Right kidney (tissue), 9 donors: ENCODE measurements at places on chromosomes 5 and 9.

DNA sequence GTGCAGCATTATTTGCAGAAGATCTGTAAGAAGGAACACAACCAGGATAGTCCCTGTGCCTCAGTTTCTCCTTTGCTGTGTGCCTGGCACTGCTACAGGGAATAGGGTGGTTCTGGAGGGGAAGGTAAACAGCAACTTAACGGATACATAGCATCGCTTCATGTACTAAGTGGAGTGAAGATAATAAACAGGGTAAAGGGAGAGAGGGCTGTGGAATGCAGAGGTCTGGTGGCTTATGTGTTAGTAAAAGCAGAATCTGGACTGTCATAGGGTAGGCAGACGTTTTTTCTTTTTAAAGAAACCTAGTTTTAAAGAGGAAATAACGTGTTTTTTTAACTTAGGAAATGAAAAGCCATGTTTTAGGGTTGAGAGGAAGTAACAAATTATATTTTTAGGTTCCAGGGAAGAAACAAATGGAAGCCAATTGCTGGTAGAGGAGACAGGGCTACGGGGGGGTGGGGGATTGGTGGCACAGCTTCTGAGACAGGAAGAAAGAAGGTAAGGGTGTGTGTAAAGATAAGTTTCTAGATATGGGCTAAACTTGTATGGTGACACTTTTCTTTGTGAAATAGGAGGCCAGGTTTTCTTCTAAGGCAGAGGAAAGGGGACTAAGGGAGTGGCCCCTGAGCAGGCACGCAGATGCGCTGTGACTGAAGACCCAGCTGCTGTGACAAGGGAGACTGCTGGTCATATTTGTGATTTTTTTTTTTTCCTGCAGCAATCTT, 1.3 kb downstream of the GNG10 start:
- DNase-seq: no peak

- DNase-seq: no peak
Measured at GRCh38 chr5:142955628-142956027, 185.5 kb downstream of the ARHGAP26 start.

- DNase-seq: no peak
Measured at GRCh38 chr9:17521100-17521855, 57.6 kb upstream of the SH3GL2 start.

DNA sequence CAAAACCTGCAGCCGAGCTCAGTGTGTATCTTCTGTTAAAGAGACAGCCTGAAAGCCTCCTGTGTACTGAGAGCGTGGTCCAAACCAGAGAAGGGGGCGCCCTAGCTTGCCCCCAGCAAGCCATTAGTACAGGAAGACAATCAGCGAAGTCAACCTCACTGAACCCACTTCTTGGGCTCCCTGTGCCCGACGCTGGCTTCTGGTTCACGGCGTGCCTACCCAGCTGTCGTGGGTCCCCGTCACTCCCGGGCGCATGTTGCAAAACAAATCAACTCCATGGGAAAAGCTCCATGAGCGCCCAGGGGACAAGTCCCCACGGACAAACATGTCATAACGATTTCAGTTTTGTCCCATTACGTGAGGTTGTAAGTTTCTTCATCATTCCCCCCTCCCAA, 326.9 kb downstream of the SH3GL2 start:
- no peak for DNase-seq

DNA sequence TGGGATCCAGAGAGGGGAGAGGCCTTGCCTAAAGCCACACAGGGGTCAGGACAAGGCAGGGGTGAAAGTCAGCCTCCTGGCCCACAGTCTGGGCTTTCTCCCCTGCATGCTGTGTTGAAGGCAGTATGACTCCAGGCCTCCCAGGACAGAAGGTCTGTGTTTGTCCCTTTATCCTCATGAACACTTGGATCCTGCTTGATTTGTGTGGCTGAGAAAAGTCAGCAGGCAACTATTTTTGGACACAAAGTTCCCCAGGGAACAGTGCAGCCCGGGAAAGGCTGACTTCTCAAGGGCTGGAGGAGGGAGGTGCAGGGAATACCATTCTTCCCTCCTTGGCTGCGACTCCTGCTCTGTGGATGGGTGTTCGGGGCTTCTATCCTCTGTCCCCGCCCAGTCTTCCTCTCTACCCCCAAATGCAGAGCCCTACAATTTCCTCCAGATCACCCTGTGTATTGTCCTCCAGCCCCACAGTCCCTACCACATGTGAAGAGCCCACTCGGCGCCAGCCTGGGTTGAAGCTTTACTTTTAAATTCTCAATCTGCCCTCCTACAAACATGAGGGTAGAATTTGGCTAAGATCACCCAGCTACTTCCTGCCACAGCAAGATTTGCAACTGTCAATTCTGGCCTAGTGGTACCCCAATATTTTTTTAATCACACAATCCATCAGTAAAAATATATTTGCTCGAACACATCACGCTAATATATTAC, 4.1 kb downstream of the AKNA start:
- no peak for DNase-seq

DNA sequence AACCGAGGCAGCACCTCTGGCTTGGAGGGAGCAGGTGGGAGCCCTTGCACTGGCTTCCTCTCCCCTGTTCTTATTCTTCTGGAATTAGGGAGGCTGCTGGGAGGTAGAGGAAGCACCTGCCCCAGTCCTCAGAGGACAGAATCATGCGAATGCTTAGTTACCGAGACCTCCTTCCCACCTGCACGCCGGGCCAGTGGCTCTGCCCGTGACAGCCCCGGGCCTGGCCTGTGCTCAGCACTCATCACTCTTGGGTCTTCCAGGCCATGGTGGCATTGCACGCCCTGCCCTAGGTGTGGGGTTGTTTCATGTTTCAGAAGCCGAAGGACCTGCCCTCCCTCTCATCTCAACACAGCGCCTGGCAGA, 45.3 kb upstream of the NKD2 start:
- no peak for DNase-seq

GRCh38 chr9:36092509-36093215, 43.9 kb upstream of the GLIPR2 start:
- DNase-seq: no peak

DNA sequence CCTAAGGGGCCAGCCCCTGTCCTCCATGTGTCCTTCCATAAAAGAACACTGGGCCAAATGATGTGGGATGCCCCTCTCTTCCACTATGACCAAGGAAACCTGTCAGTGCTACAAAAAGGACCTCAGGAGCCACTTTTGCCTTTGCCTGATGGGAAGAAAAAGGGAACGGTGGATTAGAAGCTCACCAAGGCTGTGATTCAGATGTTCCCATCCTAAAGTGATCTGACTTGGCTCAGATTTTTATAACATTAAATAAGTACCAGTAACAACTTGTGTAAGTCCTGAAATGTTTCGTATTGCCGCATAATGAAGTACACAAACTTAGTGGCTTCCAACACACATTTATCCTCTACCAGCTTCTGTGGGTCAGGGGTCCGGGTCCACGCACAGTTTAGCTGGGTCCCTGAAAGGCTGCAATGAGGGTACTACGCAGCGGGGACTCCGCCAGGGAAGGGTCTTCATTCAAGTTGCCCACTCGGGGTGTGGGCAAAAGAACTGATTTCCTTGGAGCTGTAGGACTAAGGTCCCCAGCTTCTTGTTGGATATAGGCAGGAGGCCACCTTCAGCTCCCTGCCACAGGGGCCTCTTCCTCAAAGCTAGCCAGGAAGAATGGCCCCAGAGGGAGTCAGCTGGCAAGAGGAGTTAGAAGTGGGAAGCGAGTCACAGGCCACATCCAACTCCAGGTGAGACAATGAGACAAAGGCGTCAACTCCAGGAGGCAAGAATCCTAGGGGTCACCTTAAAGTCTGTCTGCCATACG, 60.4 kb downstream of the RAPGEF1 start:
- no peak for DNase-seq

GRCh38 chr9:12133416-12133815, 559.8 kb upstream of the TYRP1 start:
- DNase-seq: no peak

DNA sequence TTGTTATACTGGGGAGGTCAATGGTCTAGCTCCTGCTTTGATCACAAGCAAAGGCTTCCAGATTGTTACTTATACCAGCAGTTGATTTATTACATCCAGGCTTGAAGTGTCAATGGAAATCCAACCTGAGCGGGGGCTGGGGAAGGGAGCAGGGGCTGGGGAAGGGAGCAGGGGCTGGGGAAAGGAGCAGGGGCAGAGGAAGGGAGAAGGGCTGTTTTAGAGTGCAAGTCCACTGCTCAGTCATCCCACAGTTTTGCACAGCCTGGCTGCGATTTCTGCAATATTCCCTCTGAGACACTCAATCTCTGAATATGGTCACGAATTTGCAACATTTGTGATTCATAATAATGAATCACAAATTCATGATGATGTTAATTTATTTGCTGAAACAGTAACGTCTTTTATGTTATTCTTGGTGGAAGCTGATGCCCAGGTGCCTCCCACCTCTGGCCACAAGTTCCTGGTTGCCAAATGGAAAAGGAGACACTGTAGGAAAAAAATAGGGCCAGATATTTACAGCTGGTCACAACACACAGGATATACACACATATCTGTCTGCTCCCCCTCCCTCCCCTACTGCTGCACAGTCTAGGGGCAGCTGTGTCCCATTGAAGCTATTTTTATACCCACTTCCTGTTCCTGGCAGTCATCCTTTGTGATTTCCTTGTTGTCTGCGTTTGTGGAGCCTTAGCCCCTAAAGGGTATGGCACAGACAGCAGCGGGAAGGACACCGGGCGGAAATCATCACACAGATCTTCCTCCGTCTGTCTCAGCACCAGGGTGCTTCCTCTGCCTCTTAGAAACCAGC, 325.1 kb downstream of the GADD45G start:
- no peak for DNase-seq

DNA sequence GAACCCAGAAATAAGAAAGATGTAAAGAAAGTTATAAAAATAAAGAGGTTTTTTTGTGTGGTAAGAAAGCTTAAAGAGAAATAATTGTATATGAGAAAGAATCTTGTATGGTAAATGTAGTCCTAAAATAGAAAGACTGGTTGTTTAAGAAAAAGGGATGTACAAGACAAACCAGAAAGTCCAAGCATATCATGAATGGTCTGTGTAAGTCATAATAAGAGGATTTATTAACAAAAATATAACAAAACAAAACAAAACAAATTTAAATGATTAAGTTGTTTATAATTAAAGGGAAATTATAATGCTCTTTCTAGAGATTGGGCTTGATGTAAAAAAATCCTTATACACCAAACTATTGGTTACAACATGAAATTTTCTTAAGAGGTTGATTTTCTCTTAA, 590.4 kb upstream of the PTGER4 start:
- DNase-seq: no peak

- no peak for DNase-seq
Measured at GRCh38 chr5:129399069-129399468, 61.0 kb upstream of the ADAMTS19 start.

DNA sequence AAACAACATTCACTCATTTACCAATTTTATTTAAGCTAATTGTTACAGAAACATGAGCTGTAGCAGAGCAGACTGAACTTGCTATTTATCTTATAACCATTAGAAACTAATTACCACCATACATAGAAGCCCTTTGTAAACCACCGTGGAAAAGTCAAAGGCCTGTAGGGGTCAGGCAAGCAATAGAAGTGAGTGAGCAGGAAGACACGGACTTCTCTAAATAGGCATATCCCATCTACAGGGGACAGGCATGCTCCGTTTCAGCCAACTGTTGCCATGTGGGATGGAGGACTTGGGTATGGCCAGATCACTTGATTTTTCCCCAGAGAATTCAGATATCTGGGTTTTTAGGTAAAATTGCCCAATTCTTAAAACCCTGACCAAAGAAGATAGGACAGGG, 44.8 kb downstream of the PRRC1 start:
- DNase-seq: no peak

GRCh38 chr9:119924736-119925135, 555.5 kb upstream of the BRINP1 start:
- no peak for DNase-seq

- DNase-seq: no peak
Measured at GRCh38 chr5:170606941-170607340, 103.1 kb downstream of the KCNIP1 start.

- DNase-seq: no peak
Measured at GRCh38 chr5:131749138-131749537, 47.7 kb downstream of the FNIP1 start.

DNA sequence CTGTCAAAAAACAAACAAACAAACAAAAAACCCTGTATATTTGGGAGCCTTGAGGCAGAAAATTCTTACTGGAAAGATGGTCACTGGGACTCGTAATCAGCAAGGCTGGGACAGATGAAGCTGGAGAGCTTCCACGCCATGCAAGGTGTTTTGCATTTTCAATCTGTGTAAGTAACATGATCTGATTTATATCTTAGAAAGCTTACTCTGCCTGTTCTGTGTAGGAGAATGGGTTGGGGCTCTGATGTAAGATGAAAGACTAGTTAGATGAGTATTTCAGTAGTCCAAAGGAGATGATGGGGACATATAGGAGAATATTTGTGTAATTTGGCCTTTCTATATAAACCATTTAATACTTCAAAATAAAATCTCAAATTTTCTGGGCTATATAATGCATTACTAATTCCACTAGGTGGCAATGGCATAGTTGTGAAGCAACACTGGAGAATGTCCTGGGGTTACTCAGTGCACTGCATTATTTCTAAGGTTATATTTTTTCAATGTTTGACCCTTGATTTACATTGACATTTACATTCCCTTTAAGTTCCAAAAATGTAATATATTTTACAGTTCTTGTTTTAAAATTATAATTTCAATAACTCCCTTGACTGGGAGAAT, 21.9 kb upstream of the FSD1L start:
- DNase-seq: no peak

GRCh38 chr5:135565266-135565665, 13.5 kb downstream of the CXCL14 start:
- DNase-seq: no peak

GRCh38 chr5:124274949-124275348, 471.5 kb downstream of the ZNF608 start:
- no peak for DNase-seq

GRCh38 chr5:158162026-158162425, 303.1 kb upstream of the CLINT1 start:
- no peak for DNase-seq

DNA sequence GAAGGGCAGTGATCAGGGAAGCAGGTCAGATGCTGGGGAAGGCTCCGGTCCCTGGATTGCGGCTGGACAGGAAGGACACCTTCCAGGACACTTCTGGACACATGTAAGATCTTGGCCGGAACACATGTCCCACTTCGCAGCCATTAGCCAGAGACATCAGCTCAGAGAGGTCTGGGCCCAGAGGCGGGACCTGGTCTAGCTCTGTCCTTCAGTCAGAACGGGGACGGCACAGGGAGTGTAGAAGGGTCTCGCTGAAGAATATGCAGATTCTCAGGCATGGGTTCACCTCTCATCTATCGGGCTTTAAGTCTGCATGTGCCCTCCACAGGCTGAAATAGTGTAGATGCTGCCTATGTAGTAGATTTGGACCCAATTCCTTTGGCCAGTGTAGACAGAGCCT, 73.3 kb downstream of the NTNG2 start:
- DNase-seq: no peak

DNA sequence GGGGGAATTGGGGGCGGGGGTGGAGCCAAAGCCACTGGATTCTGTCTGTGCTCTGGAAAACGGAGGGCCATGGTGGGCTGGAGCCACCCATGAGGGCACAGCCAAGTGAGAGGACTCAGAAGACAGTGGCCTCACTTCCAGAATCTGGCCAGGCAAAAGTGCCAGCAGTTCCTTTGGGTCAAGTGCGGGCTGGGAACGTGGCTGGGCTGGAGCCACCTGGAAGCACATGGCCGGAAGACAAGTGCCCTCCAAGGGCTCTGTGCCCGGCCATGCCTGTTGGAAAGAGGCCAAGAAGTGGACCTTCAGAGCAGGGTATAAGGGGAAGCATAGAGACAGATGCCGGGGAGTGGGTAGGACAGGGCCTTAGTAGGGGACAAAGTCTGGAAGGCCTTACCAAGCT, 11.7 kb upstream of the SH3PXD2B start:
- no peak for DNase-seq

GRCh38 chr9:137266162-137266527, 11.0 kb downstream of the NELFB start:
- no peak for DNase-seq
